Activated T-helper 2 cell treated with anti-CD3 and anti-CD28 coated beads, Interferon-gamma antibody, Interleukin-2, Interleukin-4, amounts not matched to agents 10 μg/mL and 5 μg/mL and 100 μg/mL, durations not matched to agents 14 hours and 24 hours and 36 hours (primary cell): ENCODE measurements at places on chromosomes 1 and 21.

GRCh38 chr1:247373721-247374141 lies 42.1 kb upstream of the ZNF496 start:
- DNase-seq, result peak; percentile 44

DNA sequence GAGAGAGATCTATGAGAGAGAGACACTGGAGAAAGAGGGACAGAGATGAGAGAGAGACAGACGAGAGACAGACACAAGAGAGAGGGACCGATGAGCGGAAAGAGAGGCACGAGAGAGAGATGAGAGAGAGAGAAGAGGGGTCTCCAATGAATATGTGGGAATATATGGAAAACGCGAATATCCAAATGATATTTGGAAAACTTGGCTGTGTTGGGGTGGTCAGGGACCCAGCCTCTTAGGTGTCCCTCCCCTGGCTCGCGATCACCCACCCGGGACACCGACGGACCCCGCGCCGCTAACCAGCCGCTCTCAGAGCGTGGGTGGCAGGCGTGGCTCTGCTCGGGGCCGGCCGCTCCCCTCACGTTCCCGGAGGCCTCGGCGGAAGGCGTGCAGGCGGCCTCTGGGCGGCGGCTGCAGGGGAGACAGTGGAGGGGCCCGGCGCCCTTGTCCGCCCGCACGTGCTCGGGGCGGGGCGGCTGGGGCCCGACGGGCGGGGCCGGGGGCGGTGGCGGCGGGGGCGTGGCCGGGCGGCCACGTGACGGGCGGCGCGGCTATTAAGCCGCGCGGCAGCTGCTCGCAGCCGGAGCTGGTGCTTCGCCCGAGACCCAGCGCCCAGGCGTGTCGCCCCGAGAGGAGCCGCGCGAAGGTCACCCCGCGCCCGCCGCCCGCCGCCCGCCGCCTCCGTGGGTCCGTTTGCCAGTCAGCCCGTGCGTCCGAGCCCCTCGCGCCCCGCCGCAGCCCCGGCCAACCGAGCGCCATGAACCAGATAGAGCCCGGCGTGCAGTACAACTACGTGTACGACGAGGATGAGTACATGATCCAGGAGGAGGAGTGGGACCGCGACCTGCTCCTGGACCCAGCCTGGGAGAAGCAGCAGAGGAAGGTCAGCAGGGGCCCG lies at the start of gene ACTN2:
Gene ACTN2 (plus strand): TSS at position 583 of the 898 bp plus-strand sequence. CDS start 175 bp downstream, at position 758.
- DNase-seq, result peak; percentile 29

DNA sequence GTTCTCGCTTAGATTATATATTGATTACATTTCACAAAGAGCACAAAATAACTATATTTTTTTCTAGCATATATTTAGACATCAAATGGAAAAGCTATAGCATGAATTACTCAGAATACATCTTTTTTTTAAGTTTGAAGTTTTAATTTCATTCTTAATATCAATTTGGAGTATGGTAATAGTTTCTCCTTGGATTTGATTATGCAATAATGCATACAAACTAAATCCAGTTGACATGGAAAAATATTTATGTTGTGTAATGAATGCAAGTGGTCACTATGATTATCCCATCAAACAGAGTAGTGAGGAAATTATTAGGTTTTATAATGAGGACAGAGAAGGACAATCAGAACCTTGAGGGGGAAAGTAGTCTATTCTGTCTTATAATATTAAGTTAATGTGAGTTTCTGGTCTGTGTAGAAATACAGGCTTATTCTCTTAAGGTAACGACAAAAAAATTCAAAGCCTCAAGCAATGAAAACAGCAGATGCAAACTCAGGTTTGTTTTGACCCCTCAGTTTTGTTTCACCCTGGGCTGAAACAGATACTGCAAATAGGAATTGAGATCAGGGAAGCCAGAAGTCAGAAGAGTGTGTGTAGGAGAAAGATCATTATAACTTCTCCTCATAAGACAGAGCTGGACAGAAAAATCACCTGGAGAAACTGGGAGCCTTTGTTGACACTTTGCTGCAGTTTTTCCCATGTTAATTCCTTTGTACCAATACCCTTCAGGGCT lies 23.7 kb downstream of the LRRC8B start:
- no peak for DNase-seq

DNA sequence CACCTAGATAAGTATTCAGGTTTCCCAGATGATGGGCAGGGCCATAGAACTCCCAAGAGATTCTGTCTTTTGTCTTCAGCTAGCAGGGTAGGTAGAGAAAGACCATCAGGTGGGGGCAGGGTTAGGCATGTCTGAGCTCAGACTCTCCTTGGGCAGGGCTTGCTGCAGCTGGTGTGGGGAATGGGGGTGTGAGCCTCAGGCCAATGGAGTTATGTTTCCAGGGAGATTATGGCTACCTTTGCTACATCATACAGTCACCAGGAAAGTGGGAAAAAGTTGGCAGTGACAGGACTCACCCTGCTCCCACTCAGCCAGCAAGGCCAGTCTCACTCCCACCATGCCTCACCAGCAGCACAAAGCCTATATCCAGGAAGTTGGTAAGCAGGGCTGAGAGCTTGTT lies 77.8 kb downstream of the DRAM2 start:
- DNase-seq, result no peak

GRCh38 chr1:193769651-193770050 lies 583.2 kb upstream of the B3GALT2 start:
- no peak for DNase-seq

GRCh38 chr1:154418062-154418921 lies 13.1 kb downstream of the IL6R start:
- DNase-seq, result no peak

DNA sequence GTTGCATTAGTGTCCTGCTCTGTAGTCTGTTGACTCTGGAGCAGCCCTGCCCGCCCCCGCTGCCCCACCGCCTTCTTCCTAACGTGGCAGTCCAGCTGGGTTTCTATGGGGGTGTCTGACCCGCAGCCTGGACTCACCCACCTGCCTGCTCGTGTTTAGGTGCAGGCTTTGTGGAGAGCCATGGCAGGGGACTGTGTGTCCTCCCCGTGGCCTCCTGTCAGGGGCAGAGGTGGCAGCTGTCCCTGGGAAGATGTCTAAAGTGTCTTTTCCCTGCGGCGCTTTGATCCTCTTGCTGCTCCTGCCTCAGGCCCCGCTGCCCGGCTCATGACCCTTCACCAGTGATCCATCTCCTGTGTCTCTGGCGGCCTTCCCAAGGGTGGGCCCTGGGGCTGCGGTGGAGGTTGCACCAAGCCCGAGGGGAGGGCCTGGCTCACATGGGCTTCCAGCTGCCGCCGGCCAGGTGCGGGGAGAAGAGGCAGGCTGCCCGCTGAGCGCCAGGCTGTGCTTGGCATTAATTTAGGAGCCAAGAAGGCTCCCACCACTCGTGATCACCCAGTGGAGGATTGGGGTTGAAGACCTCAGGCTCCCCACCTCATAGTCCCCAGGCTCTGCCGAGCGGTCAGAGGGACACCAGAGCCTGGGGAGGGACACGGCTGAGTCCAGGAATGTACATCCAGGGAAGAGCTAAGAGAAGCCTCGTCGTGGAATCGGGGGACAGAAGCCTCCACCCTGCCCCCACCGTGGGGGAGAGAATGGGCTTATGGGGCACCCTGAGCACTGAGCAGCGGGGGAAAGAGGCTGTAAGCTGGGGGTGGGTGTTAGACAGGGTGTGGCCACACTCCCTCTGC lies 44.1 kb downstream of the COL18A1 start:
- no peak for DNase-seq

DNA sequence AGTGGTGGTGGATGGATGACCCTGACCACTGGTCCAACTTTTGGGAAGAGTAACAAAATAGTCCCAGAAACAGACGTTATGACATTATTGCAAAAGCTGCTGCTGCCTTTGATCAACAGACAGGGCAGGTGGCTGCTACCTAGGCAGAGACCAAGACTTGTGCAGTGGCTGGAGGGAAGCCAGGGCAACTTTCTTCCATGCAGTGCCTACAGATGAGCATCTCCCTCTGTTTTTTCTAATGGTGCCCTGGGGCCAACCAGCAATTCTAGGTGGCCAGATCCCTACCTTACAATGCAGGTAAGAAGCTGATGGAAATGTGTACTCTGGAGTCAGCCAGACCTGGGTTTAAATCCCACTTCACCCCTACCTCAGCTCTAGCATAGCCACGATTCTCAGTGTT lies 283.1 kb upstream of the POU3F1 start:
- DNase-seq, result no peak

- no peak for DNase-seq
Measured at GRCh38 chr1:157272729-157273524, 134.7 kb upstream of the ETV3 start.

GRCh38 chr1:204602111-204602579 lies 83.4 kb downstream of the LRRN2 start:
- DNase-seq, result no peak

DNA sequence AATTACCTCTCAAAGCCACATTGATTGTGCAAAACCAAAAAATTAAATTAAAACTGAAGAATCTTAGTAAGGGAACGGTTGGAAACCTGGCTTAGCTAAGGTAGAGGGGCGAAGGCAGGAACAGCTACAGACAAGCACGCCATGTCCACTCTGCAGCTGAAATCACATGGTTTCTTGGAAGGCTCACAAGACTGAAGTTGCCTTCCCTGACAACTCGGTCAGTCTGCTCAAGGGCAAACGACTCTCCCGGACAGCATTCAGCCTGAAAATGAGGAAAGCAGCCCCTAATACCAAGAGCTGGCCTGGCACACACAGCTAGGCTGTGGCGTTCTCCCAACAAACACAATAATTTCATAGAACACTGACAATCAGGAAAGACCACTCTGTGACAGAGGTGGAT lies 22.7 kb upstream of the BECN2 start:
- no peak for DNase-seq

GRCh38 chr1:50985094-50985493 lies 15.0 kb downstream of the CDKN2C start:
- no peak for DNase-seq

GRCh38 chr1:229365569-229365968 lies 22.7 kb upstream of the CCSAP start:
- DNase-seq, result no peak

- no peak for DNase-seq
Measured at GRCh38 chr1:186050360-186050759, 316.2 kb downstream of the HMCN1 start.

- no peak for DNase-seq
Measured at GRCh38 chr1:213335084-213335483, 284.0 kb downstream of the RPS6KC1 start.

DNA sequence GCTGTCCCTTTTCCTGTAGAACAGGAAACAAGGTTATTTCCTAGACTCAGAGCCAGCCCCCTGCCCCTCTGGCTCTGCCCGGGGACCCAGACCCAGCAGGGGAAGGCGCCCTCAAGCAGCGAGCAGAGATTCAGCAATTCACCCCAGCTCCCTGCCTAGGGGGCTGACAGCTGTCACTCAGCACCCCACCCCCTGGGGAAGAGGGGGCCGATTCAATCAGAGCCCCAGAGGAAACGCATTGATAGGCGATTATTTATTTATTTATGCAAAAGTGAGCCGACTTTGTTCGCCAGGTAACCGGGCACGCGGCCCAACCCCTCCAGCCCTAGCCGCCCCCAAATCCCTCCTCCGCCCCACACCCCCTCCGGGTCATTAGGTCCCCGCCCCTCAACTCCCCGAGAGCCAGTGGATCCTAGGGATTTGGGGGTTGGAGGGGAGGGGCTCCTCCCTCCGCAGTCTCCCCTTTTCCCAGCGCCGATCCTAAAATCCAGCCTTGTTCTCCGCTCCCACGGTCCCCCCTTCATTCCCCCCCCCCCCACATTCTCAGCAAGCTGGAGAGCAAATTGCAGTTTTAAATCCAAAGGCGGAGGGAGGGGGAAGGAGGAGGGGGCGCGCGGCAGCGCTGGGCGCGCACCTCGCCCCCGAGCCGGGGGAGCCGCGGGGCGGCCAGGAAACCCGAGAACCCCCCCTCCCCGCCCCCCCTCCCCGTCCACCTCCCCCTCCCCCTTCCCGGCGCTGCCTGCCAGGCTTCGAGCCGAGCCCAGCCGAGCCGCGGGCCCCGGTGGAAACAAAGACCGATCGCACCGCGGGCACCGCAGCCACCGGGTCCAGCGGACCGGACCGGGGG lies 1.3 kb downstream of the AHDC1 start:
- DNase-seq, result no peak

DNA sequence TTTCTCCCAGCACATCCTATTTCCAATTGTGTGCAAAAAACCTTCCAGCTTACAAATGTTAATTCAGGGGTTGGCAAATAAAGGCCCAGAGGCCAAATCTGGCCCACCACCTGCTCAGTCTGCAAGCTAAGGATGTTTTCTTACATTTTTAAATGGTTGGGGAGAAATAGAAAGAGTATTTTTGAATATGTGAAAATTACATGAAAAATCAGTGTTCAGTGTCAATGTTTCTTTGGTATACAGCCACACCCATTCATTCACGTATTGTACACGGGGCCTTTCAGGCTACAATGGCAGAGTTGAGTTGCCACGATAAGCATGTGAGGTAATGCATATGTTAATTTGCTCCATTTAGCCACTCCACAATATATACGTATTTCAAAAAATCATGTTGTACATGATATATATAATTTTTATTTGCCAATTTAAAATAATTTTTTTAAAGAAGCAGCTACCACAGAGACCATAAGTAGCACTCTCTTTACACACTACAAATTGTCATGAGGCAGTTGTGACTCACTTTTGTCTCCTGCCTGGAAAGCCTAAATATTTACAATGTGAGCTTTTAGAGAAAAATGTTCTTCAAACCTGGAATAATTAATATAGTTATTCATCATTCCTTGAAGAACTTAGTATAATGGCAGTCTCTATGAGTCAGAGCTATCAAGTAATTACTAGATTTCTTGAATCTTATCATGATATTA lies 189.6 kb downstream of the SMYD3 start:
- DNase-seq, result no peak

GRCh38 chr1:246482805-246483568 lies 24.1 kb downstream of the SMYD3 start:
- no peak for DNase-seq

DNA sequence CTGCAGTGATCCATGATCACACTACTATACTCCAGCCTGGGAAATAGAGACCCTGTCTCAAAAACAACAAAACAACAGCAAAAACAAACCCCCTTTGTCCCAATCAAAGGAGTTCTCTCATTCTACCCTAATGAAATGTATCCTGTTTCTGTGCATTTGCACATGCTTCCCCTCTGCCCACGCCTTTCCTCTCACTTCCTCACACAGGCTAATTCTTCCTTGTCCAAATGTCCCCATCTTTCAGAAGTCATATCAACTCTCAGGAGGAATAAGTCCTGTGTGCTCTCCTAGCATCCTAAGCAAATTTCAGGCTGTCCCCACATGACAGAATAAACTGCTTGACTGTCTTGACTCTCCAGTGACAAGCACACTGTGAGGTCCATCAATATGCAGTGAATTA lies 8.1 kb upstream of the ATP1B1 start:
- no peak for DNase-seq

- DNase-seq, result peak; percentile 73
Measured at GRCh38 chr1:153568367-153569099, 2.9 kb upstream of the S100A2 start.

- no peak for DNase-seq
Measured at GRCh38 chr1:201330541-201330940, 46.9 kb downstream of the TNNT2 start.

- no peak for DNase-seq
Measured at GRCh38 chr1:185768371-185768770, 34.2 kb downstream of the HMCN1 start.

DNA sequence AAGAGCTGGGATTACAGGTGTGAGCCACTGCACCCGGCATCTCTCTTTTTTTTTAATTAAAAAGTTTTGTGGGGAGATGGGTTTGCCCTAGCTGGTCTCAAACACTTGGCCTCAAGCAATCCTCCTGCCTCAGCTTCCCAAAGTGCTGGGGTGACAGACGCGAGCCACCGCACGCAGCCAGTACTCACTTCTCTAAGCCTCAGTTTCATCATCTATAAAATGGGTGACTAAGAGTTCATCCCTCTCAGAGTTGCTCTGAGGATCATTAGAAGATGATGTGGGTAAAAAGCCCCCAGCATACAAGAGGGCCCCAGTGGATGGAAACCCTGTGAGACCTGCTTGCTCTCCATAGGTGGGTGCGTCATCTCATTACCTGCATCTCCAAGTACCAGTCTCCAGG lies 2.5 kb upstream of the CATSPER4 start:
- DNase-seq, result no peak
